ENCODE measurements at places on chromosomes 13 and 19.

GRCh38 chr13:51581148-51581820 lies 3.0 kb upstream of the WDFY2 start:
- no peak for DNase-seq

DNA sequence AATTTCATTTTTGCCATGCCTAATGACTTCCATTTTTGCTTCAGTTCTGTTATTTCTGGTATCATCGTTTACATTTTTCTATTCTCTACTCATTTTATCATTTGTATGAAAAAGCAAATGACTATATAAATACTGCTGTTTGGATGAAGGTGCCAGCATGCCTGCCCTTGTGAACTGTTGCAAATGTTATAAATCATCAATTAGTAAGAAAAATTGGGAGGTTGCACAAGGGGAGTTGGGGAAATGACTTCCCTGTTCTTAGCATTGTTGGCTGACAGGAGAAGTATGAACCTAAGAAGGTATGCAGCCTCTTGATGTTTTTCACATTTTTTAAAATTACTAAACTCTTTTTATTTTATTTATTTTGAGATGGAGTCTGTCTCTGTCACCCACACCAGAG lies 15.1 kb downstream of the SAFB start:
- DNase-seq, result no peak

GRCh38 chr19:35862528-35862927 lies 5.8 kb downstream of the KIRREL2 start:
- DNase-seq, result no peak

GRCh38 chr19:18541258-18541991 lies 1.9 kb downstream of the FKBP8 start:
- DNase-seq, result no peak

DNA sequence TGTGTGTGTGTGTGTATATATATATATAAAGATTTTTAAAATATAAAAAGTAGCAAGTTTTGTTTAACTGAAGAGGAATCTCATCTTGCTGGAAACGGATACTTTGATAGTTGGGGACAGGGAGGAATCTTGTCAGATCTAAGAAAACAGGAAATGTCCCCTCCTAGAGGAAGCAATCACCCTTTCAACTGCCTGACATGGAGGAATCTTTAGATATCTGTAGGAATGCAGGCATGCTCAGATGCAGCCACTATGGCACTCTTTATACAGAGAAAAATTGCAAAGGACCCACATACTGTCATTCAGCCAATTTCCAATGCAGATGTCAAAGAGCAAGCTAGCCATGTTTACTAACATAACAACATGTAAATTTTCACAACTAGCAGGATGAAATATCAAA lies 38.8 kb downstream of the ZNF611 start:
- no peak for DNase-seq

GRCh38 chr19:18612051-18612771 lies 459 bp upstream of the TMEM59L start:
- DNase-seq, result no peak

GRCh38 chr19:11890634-11891033 lies 3.1 kb downstream of the ZNF69 start:
- no peak for DNase-seq

DNA sequence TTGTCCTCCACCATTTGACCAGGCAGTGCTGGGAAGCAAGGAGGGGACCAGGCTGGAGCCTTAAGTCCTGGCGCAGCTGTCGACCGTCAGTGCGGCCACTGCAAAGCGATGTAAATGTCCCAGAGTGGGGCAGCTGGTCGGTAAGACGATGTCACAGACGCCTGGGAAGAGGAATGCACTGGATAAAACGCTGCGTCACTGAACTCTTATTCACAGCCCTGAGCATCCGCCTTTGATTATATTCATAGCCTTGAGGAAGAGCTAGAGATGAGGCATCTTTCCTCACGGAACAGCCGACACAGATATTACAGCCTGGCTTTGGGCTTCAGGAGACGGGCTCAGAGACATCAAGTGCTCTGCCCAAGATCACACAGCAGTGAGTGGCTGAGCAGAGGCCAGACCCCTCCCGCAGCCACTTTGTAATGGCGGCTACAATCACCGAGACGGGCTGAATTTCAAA lies 17.6 kb upstream of the TUBGCP3 start:
- DNase-seq, result peak; percentile 6

GRCh38 chr13:73082471-73082870 lies 23.7 kb downstream of the KLF5 start:
- DNase-seq, result no peak

DNA sequence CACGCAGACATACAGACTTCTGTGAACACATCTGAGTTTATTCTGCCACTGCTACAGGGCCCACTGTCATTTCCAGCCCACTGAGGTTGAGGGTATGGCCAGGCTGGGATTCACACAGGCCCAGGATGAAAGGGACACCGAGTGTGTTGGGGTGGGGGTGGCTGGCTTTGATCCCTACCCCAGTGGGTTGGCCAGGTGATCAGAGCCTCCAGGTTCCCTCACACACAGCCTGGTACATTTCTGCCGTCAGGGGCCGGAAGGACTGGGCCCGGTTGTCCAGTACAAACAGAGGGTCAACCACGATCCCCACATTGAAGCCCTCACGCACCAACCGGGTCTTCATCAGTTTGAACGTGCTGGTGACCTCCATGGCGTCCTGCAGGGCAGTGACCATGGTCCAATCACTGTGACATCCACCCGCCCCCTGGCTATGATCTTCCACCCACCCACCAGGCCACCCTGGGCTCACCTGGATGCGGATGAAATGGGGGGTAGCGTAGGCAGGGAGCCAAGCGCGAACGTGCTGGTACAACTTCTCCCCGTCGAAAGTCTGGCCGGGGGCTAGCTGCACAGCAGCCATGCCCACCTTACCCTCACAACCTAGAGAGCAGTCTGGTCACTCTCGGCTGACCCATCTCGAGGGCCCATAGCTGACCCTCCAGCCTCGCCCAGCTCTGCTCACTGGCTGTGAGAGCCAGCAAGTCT lies 13.3 kb downstream of the SLC27A5 start:
- no peak for DNase-seq

- no peak for DNase-seq
Observed at GRCh38 chr13:102504002-102504401, 92.8 kb upstream of the TPP2 start.

DNA sequence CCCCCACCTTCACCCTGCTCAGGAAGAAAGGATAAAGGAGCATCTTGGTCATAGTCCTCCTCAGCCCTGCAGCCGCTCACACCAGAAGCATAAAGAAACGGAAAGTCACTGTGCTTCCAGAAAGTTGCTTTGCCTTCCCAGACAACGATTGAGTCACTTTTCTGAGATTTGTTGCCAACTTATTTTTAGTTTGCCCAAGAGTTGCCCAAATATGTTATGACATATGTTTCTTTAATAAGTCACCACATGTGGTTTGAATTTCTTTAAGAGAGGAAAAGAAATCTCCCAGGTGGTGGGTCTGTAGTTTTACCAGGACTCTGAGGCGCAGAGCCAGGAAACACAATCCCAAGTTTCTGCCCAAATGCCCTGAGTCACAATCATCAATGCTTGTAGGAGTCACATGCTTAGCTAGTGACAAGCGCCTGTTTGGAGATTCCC lies 63.4 kb upstream of the LRCH1 start:
- DNase-seq, result peak; percentile 8

- no peak for DNase-seq
Observed at GRCh38 chr13:112845511-112846144, 123.4 kb upstream of the MCF2L start.

DNA sequence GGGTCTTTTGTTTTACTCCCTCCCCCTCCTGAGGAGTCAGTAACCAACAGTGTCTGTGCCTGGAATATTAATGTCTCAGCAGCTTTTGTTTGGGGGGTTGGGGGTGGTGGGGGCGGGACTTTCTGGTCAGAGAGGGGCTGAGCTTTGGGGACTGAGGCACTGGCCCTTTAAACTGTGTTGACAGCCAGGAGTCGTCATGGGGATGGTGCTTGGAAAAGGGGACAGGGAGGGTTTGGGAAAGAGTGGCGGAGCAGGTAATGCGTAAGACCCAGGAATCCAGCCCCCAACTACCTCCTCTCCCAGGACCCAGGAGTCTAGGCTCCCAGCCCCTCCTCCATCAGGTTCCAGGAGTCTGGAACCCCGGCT lies 5.2 kb downstream of the CADM4 start:
- DNase-seq, result no peak

- no peak for DNase-seq
Observed at GRCh38 chr19:50224986-50225747, 21.7 kb downstream of the MYH14 start.

GRCh38 chr13:99374994-99375737 lies 68.0 kb upstream of the GPR183 start:
- DNase-seq, result no peak

DNA sequence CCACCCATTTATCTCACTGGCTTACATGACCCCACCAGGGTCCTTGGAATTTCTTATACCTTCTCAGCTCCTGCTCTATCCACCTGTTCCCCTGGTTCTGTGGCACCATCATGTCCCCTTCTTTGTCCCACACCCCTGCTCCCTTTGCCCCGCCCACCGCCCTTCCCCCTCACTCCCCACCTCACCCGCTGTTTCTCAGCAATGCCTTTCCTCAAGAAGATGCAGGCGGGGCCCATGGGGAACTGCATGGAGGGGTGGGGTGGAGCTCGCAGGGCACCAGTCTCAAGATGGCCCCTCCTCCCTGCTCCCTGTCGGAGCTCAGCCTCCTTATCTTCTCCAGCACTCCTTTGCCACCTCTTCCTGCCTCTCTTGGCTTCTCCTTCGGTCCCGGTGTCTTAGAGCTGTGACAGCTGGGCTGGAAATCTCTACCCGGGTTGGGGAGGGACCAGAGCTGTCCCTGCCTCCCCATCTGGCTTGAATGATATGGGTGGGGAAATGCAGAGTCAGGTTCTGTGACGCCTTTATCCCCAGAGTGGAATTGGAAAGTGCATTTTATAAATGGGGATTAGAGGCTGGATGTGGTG lies at the start of gene CABP5:
TSS of gene CABP5 (minus strand) at position 405 of the 584 bp plus-strand sequence. CDS start at position 248, 157 bp downstream.
- no peak for DNase-seq

DNA sequence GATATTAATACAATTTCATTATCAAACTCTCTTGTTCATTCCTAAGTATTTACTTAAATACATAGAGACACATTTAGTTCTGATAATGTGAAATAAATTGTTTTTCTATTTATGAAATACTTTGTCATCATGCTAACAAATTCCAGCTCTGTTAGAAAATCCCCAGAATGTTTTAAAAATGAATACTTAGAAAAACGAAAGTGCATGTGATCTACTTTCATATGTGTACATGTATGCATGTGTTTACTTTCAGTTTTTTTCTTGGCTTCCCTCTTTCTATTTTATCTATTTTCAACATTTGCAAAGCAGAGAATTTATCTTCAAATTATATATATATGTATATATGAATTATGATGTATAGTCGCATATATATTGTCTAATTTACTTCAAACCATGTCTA lies 1110.0 kb upstream of the PCDH20 start:
- DNase-seq, result no peak

GRCh38 chr13:77177646-77178045 lies 149.2 kb downstream of the MYCBP2 start:
- no peak for DNase-seq

GRCh38 chr13:99501184-99501847 lies at the start of gene TM9SF2:
TSS of gene TM9SF2 (plus strand) at chr13:99501472. CDS start at chr13:99501607, 135 bp downstream.
- peak; percentile 93 for DNase-seq

GRCh38 chr19:12085074-12085818 lies 20.7 kb downstream of the ZNF844 start:
- DNase-seq, result no peak

DNA sequence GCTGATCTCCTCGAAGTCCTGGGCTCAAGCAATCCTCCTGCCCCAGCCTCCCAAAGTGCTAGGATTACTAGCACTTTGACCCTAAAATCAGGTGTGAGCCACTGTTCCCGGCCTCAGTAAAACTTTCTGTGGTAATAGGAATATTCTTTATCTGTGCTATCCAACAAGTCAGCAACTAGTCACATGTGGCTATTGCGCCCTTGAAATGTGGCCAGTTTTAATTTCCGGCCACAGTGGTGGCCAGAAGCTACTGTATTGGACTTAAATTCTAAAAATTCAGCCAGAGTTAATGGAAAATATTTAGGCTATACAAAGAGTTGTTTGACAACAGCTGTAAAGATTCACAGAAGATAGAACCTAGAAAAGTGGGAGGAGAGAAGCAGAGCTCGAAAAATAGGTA lies 30.0 kb downstream of the KEAP1 start:
- no peak for DNase-seq

DNA sequence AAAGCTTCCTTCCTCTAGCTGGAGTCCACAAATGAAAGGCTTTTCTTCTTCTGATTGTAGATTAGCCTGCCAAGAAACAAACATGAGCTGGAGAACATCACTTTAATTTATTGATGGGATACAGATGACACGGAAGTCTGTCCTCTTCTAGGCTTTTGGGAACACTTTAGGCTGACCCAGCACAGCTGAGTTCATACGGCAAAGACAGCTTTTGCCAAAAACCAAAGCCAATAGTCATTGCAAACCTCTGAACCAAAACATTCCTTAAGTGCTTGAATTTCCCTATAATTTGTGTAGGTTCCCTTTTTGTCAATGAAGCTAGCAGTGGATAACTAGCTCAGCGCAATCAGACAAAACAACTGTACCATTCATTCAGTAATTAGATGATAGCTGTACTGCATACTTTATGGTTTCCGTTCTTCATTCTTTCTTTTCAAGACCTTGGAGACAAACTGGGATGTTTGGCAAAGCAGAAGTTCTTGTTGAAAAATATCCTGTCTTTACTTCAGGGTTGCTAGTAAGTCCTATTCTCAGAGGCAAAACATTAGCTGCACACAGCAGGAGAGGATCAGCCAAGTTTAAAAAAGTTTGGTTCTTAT lies 95.7 kb upstream of the SPRY2 start:
- no peak for DNase-seq

DNA sequence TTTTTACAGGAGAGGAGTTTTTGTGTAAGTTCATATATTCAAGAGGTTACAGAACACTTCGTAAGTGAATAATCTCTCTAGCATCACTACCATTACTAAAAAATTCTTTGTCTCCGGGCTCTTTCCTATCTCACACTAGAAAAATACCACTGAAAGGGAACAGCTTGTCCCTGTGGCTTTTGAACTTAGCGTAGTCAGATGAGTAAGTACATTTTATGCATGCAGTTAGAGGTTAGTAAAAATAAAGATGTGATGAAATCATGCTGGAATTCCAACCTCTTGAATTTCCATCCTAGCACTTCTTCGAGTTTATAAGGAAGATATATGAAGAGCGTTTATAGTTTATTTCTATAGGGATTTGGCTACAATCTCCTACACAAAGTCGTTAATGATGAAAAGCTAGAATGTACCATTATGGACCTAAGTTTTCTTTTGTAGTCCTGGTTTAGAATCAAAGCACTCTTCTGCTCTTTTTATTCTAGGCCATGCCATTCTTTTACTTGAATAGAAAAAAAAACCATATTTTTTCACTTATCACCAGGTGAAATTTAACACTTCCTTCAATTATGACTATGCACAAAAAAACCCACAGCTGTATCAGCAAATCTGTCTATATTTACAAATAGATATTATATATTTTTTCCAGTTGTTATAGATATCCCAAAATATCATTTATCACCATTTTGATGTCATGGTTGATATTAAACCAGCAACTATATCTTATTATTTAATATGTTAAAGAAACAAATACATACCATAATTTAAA lies 139.9 kb upstream of the PCDH9 start:
- DNase-seq, result peak; percentile 39

GRCh38 chr19:43482193-43482592 lies 16.8 kb upstream of the LYPD3 start:
- DNase-seq, result no peak

Data from ACHN (cell line).